GM23248 (cell line): ENCODE measurements at places on chromosomes 2 and 18. TPM values are rescaled to one million over a fixed set of nuclear protein-coding genes. Genes with fewer than 3 reads are reported as not detected.

GRCh38 chr2:240590681-240591111 is 4.2 kb downstream of the CAPN10 start:
- no peak for DNase-seq
- H3K4me1 ChIP-seq = peaks cover 5% of the 10 kb centered on the region; the same call in 1 of the 2 replicates
- H3K4me3 ChIP-seq = no peak overlapping the region
- no peaks in the 10 kb centered on the region; the same call in 1 of the 2 replicates for H3K36me3 ChIP-seq
- no peak overlapping the region for H3K27ac ChIP-seq

PSD4 gene
- 2.8 and 6.1 TPM in 2 replicates for total RNA-seq

GRCh38 chr18:58132595-58133261 is 88.7 kb downstream of the NEDD4L start:
- DNase-seq = no peak
- H3K27me3 ChIP-seq = 0 out of 2 replicates have a peak, but pooled peaks cover 5% of the 10 kb centered on the region
- H3K36me3 ChIP-seq = no peaks in the 10 kb centered on the region
- peaks cover 4% of the 10 kb centered on the region; the same call in 1 of the 2 replicates for H3K4me1 ChIP-seq
- H3K4me3 ChIP-seq = no peak overlapping the region

- H3K36me3 ChIP-seq = no peaks in the 10 kb centered on the region
- no peak overlapping the region for H3K27ac ChIP-seq
- peak; percentile 33 for DNase-seq
- no peaks in the 10 kb centered on the region for H3K27me3 ChIP-seq
- peak overlapping the region; percentile 32 for H3K4me3 ChIP-seq
- no peaks in the 10 kb centered on the region; the same call in 1 of the 2 replicates for H3K4me1 ChIP-seq
Observed at GRCh38 chr18:76756531-76757253, 65.7 kb upstream of the ZNF236 start.
